ENCODE measurements at places on chromosomes 7 and 10.

DNA sequence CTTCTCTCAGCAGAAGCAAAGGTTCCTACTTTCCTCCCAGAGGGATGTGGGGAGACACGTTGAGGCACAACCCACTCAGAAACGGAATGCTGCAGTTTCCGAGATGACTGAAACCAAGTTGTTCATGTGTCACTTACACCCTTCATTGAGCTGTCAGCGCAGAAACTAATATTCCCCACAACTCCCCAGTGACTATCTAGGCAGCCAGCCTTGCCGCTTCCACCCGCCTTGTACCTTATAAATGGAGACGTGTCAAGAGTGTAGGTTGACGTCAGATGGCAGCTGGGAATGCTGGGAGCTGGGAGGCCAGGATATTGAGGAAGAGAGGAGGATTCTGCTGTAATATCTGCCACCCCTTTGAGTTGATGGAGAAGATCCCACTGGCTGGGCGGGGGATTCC, 15.1 kb downstream of the GPR26 start:
- DNase-seq: no peak

DNA sequence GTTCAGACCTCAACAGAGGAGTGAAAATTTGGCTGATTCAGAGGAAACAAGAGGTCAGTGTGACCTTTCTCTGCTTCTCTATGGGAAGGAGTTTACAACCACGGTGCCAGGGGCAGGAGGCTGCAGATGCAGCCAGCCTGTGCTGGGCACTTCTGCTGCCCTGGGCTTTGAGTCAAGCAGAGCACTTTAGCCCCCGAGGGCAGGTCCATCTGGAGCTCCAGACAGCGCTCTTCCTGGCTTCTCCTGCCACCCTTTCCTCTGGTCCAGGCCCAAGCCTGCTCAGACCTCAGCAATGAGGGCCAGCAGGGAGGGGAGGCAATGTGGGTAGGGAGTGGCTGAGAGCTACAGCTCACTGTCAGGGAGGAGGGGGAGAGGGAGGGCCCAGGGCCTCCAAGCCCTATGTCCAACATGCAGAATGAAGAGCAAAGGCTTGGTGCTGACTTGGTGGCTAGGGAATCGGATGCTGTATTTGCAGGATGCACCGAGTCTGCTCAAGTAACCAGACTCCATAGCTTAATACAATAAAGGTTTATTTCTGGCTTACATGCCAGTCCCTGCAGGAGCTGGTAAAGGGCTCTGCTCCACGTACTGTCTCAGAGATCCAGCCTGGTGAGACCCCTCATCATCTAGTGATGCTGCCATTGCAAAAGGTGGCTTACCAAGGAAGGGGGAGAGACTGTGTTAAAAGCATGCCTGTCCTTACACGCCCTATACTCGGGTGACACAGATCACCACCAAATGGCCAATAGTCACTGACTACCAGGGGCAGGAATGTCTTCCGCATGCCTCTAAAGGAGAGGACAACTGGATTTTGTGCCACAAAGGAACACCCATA, 481.6 kb downstream of the RPS24 start:
- no peak for DNase-seq

DNA sequence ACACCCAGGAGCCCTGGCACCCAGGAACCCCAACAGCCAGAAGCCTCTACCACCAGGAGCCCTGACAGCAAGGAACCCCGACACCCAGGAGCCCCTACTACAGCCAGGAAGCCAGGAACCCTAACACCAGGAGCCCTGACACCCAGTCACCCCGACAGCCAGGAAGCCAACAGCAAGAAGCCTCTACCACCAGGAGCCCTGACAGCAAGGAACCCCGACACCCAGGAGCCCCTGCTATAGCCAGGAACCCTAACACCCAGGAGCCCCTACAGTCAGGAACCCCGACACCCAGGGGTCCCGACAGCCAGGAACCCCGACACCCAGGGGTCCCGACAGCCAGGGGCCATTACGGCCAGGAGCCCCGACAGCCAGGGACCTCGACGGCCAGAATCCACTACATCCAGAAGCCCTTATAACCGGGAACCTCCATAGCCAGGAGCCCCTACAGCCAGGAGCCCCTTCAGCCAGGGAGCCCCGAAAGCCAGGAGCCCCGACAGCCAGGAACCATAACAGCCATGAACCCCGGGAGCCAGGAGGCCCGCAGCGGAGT, 440 bp upstream of the GLRX3 start:
- no peak for DNase-seq

DNA sequence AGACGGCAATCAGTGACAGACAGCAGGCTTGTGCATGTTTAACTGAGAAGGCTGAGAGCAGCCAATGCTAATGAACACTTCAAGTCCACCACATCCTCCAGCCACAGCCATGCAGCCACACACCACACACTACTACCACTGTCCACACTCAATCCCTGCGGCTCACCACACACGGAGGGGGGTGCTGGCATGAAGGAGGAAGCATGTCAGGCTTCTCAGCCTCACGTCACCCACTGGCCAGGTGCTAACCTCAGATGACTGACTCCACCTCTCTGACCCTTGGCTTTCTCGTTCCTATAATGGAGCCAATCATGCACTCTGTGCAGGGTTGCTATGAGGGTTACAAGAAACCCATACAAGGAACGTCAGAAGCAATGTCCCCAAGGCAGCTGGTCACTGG, 165.4 kb upstream of the RNF32 start:
- DNase-seq: no peak

DNA sequence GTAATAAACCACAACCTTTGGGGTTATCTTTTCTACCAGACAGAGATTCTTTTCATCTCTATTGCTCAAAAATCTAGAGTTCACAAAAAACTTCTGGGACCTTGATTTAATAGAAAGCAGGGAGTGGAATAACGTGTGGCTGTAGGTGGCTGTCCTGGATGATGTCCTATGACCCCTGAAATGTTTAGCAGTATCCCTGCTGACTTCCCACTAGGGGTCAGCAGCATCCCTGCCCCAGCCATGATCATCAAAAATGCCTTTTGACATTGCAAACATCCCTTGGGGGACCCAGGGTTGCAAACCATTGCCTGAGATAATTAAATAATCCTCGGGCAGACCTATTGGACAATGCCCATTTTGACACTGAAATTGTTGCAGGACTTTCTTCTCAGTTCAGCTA, 177.1 kb downstream of the USP6NL start:
- DNase-seq: no peak

GRCh38 chr7:128434413-128435326, 21.0 kb upstream of the HILPDA start:
- no peak for DNase-seq

GRCh38 chr10:113100281-113100680, 150.2 kb downstream of the TCF7L2 start:
- DNase-seq: no peak

Data from ELF-1 (cell line).